ENCODE measurements at places on chromosomes 4 and X.

DNA sequence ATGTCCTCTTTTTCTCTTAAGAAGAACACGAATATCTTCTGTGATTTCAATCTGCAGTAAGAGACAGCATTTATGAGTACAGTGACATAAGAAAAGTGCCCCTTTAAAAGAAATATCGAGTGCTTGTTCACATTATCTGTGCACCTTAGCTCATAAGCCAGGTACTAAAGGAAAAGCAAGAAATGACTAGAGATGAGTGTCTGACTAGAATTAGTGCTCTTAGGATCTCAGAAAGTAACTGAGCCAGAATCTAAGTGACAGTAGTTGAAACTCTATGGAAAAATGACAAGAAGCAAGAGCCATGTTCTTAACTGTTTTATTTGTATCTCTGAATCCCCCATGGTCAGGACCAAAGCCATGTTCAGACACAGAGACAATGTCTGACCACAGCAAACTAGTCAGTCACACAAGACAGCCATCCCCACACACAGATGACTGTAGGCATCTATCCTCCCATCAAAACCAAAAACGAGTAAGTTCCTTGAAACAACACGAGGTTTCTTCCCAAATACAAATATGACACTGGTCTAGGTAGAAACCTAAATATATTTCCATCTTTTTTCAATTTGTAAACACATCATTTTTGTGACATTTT is 36.8 kb downstream of the ACSL4 start:
- no peak for DNase-seq

DNA sequence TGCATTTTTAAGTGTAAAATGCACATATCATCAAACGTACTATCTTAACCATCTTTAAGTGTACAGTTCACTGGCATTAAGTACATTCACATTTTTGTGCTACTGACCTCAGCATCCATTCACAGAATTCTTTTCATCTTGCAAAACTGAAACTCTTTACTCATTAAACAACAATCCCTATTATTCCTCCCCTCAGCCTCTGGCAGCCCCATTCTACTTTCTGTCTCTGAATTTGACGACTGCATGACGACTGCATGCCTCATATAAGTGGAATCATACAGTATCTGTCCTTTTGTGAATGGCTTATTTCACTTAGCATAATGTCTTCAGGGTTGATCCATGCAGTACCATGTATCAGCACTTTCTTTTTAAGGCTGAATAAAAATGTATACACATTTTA is 38.7 kb downstream of the CNKSR2 start:
- no peak for DNase-seq

GRCh38 chr4:10619220-10619619 is 65.3 kb downstream of the CLNK start:
- DNase-seq, result no peak

- DNase-seq, result no peak
Observed at GRCh38 chrX:2226906-2227656, 273.7 kb downstream of the DHRSX start.

DNA sequence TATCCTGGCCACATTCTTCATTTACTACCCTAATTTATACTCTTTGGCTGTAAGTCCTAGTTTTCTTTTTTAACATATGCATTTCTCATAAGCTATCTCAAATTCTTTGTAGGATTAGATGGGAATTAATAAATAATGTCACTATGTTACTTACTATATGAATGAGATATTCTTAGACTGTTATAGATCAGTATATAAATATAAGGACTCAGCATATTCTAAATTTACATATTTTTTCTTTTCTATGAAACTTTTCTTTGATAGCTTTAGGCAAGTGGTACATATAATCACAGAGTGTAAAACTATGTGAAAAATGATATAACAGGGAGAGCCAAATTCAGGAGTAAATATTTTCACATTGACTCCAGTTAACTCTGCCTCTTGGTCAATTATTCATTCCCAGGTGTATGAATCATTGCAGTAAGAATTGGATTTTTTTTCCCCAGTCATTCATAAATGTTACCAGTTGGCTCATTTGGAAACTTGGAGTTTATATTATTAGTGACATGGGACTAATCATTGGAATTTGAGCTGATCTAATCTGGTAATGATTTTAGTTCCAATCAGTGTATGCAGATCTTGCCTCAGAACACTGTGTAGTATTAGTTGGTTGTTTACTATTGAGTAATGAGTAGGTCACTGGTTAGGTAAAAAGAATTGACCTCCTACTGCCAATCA is 25.3 kb downstream of the FHIP1A start:
- DNase-seq, result no peak

DNA sequence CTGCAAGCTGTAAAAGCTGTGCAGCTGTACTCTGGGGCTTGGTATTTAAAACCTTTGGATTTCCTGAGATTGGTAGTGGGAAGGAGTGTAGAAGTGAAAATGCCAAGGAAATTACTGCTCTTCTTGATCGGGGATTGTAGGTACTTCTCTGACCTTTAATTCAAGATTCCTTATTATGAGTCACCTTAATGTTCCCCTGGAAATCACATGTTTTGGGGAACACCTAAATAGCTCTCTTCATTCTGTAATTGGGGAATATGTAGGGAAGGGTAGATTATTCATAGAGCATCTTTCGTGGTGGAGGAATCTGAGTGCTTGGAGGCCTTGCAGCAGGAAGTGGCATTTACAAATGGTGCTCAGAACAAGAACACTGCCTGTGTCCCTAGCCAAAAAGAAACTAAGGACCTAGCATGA is 137.8 kb downstream of the UCHL1 start:
- no peak for DNase-seq

- DNase-seq, result no peak
Observed at GRCh38 chr4:56313132-56313531, 74.2 kb downstream of the AASDH start.

DNA sequence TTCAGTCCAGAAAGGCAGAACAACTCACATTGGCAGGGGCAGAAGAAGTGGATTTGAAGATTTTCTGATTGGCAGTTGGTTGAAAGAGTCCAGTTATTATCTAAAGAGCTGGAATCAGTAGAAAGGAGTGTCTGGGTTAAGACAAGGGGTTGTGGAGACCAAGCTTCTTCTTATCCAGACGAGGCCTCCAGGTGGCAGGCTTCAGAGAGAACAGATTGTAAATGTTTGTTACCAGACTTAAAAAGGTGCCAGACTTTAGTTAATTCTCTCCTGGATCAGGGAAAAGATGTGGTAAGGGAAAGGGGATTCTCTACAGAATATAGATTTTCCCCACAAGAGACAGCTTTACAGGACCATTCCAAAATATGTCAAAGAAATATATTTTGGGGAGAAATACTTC is 36.7 kb upstream of the TLR3 start:
- no peak for DNase-seq

GRCh38 chr4:183493246-183493645 is 11.6 kb upstream of the ING2 start:
- DNase-seq, result no peak

DNA sequence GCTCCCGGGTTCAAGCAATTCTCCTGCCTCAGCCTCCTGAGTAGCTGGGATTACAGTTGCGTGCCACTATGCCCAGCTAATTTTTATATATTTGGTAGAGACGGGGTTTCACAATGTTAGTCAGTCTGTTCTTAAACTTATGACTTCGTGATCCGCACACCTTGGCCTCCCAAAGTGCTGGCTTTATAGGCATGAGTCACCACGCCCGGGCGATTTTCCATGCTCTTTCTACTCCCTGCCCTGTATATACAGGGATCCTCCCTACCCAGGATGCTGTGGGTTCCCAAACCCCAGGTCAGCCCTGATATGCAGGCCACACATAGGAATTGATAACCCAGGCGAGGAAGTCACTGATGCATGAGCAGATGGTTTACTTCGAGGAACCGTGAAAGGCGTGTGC is 31.4 kb downstream of the SSX5 start:
- no peak for DNase-seq

- DNase-seq, result no peak
Observed at GRCh38 chr4:123415977-123416376, 19.4 kb downstream of the SPRY1 start.

DNA sequence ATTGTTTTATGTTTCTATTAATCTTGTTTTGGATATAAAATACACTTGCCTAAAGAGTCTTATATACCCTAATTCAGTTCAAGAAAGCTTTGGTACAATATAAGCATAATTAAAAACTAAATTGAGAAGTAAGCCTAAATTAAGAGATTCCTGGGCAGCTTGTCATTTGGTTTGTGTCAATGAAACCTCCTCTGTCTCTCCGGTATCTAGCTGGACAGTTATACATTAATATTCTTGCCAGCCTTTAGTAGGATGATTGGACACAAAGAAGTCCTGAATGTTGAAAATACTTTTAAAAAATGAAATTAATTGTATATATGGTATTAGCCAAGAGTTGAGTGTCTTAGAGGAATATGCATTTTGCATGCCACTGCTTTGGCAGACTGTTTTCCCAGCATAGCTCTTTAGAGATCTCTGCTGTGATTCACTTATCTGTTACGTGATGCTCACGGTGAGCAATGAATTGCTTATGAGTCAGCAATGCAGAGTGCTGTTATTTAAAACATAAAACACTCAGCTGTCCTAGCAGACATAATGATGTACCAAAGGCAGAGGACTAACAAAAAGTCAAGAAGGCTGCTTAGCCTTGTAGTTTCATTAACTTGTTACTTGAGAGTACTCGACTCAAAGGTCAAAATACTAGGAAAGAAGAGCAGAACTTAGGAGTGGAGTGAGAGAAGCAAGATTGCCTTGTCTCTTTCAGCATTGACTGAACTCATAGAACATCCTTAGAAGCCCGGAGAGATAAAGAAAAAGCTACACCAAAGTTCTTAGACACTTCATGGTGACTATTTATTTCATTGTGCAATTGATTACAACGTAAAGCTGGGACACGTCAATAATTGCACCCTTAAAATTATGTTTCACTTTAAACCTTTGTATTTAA is 1296.1 kb upstream of the PCDH7 start:
- no peak for DNase-seq

DNA sequence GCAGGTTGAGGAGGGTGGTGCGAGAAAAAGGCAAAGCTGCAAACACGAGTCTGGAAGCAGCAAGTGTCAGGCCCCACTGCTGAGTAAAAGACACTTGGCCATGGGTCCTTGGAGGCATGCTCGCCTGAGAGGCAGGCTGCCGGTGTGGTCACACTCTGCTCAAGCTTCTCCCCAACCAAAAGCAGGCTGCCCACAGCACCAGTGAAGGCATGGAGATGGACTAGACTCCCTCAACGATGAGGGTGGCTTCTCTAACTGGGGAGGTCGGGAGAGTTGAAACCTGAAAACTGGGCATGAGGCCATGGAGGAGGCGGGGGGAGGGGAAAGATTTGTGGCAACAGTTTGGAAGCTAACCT is 86.5 kb downstream of the ATG4A start:
- no peak for DNase-seq

DNA sequence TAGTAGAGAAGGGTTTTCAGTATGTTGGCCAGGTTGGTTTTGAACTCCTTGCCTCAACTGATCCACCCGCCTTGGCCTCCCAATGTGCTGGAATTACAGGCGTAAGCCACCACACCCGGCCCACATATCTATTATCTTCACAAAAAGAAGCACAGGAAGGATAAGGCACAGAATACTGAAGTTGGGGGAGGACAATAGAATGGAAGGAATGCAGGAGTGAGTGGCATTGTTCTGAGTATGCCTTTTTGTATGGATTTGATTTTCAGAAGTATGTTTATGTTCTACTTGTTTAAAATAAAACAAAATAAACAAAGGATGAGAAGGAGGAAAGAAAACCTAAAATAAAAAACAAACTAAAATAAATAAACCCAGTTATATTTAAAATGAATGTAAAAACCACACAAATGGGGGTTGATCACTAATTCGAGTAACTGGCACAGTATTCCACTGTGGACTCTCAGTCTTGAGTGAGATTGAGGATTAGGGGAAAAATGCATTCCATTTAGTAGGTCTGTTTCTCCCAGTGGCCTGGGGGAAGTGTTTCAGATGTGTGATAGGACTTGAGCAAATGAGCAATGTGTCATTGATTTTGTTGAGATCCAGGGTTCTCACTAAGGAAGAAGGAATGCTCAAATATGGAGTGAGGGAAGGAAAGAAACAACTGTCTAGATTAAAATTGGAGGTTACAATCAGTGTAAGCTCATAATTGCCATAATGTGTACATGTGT is 109.0 kb upstream of the C1QTNF7 start:
- no peak for DNase-seq

GRCh38 chr4:109383823-109384222 is 49.8 kb upstream of the SEC24B start:
- DNase-seq, result peak; percentile 31

DNA sequence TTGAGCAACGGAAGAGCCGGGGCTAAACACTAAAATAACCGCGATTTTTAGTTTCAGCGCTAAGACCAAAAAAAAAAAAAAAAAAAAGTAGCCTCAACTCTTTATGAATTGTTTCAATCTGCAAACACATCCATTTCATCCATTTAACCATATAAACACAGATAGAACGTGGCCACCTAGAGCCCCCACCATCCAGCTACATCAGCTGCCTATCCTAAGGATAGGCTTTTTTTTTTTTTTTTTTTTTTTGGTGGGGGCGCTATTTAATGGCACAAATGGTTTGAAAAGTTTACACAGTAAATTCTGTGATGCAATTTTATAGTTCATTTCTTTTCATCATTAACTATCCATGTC is 492 bp upstream of the HDAC8 start:
- DNase-seq, result no peak

GRCh38 chr4:99696801-99697200 is 39.2 kb upstream of the C4orf54 start:
- no peak for DNase-seq

GRCh38 chr4:8281519-8282133 is 12.1 kb downstream of the HTRA3 start:
- peak; percentile 94 for DNase-seq

GRCh38 chrX:154321594-154321993 is 26.0 kb downstream of the TKTL1 start:
- DNase-seq, result no peak

DNA sequence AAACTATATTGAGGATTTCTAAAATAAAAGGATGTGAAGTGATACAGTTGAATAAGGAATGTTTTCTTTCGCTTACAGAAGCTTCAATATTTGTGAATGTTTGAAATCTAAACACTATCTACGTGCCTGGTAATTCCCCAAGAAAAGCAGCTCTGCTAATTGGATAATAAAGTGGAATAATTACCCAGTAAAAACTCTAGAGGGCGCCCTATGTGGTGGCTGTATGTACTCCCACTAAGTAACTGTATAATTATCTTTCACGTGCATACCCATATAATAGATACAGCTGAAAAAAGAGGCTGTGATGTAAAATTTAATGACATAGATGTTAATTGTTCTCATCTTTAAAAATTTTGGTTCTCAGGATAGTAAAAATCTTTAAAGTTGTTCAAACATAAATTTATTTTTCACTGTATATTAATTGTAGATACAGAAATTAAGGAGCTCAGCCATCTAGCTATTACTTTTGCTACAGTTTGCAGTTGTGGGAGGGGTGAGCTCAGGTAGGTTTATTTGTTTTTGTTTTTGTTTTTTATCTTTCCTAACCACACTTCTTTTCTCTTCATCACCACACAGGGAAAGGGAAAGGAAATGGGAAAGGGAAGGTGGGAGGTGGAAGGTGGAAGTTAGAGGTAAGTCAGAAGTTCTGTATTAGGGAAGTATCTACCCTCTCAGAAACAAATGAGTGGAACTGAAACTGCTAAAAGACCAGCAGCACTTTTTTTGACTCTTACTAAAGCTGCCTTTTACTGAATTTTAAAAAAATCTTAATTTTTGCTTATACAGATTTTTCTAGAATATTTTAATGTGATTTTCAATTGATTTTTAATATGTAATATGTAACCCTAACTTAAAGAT is 151.7 kb upstream of the RPS6KA6 start:
- DNase-seq, result no peak
